Skeletal muscle cell (primary cell): ENCODE measurements at places on chromosomes 5 and 9.

GRCh38 chr9:136858844-136859757 lies 7.0 kb downstream of the MAMDC4 start:
- DNase-seq = no peak

- DNase-seq = no peak
Measured at GRCh38 chr9:118595719-118596305, 773.4 kb downstream of the BRINP1 start.

DNA sequence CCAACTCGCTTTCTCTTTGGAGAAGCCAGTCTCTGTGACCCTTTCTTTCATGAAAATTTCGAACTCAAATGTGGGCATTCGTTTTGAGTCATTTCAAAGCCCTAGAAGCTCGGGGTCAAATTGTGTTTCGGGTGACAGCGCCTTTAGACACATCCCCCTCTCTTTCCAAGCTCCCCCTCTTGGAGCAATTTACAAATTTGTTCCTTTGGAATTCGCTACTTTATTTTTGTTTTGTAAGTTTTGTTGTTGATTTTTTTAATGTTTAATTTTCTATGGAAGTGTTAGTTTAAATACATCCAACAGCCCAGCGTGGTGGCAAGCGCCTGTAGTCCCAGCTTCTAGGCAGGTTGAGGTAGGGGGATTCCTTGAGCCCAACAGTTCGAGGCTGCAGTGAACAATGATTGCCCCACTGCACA lies 4.6 kb upstream of the BARX1 start:
- DNase-seq = no peak

GRCh38 chr5:147303976-147304375 lies 69.2 kb downstream of the STK32A start:
- peak; percentile 53 for DNase-seq

GRCh38 chr5:53378590-53379247 lies 101.7 kb upstream of the FST start:
- peak; percentile 64 for DNase-seq

DNA sequence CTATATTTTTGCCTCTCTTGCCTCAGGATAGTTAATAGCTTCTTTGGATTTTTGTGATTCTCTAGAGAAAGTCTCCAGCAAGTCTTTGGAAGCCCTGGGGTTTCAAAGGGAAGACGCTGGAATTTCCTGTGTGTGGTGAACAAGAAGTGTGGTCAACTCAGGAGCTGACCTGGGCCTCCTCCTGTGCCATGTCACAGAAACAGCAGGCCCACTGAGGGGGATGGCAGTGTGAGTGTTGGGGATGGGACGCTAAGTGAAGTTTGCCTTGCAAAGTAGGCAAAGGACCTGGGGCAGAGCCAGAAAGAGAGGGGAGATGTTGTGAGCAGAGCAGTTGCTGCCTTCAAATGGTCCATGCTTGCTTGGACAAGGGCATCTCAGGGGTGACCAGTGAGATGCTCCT lies 226.3 kb downstream of the DMRT2 start:
- DNase-seq = no peak

GRCh38 chr5:153964191-153964879 lies 74.4 kb downstream of the FAM114A2 start:
- no peak for DNase-seq

DNA sequence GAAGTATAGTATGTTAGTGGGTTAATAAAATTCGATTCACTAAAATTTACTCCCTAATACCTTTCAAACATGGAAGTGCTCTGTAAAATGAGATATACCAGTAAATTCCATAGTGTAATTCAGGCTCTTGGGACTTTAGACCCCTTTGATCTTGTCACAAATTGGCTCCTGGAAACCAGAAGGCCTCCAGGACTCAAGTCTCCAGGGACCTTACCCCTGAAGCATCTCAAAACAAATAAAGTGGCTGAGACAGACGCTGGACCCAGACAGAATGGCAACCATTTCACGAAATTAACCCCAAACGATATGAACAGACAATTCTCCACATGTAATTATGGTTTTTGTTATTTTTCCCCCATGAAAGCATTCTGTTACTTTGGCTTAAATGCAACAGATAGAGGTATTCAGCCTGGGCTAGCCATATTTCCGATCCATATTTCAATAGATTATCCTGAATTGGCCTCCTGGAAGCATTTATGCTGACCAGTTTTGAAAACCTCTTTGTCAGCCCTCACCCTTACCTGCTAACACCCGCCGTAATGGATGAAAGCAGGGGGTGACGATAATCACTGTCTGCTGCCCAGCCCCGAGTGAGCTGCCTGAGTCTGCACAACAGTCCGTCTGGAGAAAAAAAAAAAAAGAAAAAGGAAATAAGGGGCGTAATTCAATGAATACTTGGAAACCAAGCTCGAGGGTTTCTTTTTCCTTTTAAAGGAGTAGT lies 34.1 kb upstream of the EFNA5 start:
- no peak for DNase-seq

DNA sequence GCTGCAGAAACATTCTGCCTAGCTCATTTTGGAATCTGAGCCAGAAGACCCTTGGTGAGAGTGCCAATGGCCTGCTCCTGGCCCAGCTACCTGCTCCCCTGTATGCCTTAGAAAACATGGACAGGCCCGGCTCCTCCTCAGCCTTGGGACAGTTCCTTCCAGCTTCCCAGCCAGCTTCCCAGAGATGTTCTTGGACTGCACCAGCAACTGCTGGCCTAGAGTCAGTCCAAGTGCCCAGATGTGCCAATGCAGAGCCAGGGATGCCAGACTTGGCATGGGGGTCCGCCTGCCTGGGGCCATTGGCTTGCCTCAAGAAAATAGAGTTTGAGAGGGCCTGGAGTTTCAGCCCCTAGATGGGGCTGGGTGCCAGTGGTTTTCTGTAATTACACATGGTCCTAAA lies 142.2 kb upstream of the TRIM32 start:
- DNase-seq = no peak

- no peak for DNase-seq
Measured at GRCh38 chr5:133531178-133531577, 81.2 kb downstream of the FSTL4 start.

DNA sequence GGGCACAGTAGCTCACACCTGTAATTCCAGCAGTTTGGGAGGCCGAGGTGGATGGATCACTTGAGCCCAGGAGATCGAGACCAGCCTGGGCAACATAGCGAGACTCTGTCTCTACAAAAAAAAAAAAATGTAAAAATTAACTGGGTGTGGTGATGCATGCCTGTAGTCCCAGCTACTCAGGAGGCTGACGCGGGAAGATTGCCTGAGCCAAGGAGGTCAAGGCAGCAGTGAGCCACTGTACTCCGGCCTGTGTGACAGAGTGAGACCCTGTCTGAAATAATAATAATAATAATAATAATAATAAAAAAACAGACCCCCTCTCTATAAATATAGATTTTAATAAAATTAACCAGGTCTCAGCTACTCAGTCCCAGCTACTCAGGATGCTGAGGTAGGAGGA lies 179.7 kb downstream of the AOPEP start:
- no peak for DNase-seq

DNA sequence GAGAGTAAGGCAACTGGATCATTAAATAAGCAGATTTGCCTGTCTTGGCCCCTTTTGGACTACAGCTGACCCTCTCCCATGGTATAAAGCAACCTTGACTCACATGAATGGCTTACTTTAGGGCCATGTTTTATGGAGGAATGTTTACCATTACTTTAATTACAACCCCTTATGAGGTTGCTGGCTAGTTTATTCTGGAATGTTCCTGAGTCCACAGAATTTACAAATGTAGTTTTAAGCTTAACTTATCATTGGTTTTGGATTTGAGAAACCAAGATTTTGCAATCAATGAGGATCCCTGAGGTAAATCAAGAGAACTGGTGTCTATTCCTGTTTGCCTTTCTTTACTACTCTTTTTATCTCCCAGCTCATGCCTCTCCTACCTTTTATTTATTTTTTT lies 15.7 kb downstream of the SLC28A3 start:
- no peak for DNase-seq

- DNase-seq = no peak
Measured at GRCh38 chr5:54302267-54302687, 8.1 kb downstream of the ARL15 start.

DNA sequence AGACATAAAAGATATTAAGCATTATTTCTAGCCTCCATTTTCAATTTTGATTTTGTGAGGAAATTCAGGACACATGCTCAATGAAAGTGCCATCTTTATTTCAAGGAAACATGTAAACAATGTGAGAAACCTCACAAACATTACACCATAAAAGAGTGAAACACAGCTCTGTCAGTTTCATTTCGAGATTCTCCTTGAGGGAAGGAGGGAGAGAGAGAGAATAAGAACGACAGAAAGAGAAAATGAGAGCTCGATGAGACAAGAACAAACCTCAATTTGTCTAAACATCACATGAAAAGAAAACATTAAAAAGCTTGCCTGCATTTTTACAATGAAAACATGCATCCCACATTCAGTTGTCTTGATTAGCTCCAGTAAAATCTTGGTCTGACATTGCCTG lies 553.5 kb upstream of the MEF2C start:
- no peak for DNase-seq

DNA sequence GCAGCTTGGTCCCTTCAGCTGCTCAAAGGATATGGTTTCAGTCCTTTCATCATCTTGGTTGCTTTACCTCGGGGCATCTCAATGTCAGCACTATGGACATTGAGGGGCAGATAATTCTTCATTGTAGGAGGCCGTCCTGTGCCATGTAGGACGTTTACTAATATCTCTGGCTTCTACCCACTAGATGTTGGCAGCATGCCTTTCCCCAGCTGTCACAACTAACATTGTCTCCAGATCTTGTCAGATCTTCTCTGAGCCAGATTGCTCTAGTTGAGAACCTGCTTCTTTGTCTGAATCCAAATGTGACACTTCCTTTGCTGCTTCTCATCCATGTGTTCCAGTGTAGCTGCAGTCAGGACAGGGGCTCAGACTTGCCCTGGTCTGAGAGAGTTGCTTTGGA lies 10.3 kb downstream of the PTPA start:
- DNase-seq = no peak

GRCh38 chr9:35736201-35736633 lies 3.8 kb downstream of the CREB3 start:
- no peak for DNase-seq

GRCh38 chr9:90368928-90369327 lies 273.7 kb downstream of the DIRAS2 start:
- DNase-seq = no peak

DNA sequence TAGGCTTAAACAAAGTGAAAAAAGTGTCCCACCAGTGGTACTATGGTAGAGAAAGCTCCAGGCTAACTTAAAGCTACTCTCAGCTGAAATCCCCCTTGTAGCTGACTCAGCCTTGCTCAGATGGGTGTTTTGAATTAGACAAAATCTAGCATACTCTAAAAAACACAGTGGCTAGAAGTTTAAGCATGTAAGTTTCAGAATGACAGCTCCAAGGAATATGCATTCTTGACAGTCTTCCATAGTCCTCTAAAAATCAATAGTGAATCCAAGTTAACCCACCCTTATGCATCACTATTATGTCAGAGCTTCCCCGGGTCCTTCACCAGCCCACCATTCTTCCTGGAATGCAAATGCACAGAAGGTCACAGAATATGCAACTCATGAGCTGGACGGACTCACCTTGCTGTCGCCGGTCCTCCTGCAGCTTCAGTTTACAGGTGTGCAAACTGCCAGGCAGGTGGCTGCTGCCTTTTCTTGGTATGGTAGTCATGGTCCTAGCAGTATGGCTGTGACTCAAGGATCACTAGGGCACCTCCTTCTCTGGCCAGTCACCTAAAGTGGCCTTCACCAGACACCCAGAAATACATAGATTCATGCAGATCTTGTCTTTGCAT lies 668 bp downstream of the RANBP3L start:
- DNase-seq = no peak

- no peak for DNase-seq
Measured at GRCh38 chr9:21825637-21826036, 23.2 kb downstream of the MTAP start.

DNA sequence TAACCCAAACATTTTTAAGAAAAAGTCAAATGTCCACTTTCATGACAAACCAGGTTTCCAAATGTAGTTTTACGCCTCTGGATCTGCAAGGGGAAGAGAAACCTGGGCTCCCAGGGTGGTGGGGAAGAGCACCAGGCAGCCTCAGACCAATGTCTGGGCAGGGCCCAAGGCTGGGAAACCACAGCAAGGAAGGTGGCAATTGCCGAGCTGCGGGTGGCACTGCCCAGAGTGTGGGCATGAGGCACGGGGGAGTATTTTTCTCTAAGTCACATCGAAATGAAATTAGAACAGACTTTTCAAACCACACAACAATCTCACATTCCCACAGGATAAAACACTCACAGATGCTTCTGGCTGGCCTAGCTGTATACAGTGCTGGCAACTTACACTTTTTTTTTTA lies 32.6 kb upstream of the RASGEF1C start:
- DNase-seq = no peak

- no peak for DNase-seq
Measured at GRCh38 chr9:91421971-91422757, 1.5 kb downstream of the NFIL3 start.

GRCh38 chr5:164671640-164672039 lies 1166.2 kb downstream of the MAT2B start:
- peak; percentile 14 for DNase-seq

- DNase-seq = no peak
Measured at GRCh38 chr9:132239999-132240840, 78.4 kb downstream of the NTNG2 start.

DNA sequence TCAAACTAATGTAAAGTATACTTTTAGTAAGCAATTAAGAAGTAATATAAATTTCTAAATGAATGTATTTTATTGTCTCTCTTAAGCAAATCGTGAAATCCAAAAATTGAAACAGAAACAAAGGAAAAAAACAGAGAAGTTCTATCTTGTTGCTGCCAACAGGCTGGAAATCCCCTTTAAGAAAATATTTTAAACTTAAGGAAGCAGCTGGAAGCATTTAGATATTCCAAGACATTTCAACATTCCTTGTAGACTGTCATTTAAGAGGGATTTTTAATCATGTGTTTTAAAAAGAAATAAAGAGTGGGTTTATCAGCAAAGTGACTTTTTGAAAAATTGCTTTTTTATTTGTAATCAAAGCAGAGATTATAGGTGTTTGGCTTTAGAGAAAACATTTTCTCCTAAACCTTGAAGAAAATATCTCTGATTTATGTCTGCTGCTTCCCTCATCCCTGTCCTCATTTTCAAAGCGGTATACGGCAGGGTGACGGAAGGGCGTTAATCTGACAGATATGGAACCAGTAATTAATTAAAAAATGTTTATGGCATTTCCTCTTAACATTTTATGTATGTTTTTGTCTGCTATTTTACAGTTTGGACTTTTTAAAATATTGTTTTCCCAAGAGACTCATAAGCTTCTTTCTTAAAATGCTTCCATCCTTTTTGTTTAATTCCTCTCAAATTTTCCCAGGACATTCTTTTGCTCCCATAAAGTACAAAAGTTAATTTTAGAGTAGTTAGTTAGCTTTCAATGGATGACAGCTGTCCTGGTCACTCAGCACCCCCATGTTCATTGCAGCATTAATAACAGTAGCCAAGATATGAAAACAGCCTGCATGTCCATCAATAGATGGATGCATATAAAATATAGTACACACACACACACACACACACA lies 245.6 kb downstream of the LURAP1L start:
- DNase-seq = no peak

- no peak for DNase-seq
Measured at GRCh38 chr5:127586066-127586770, 62.7 kb upstream of the CTXN3 start.

DNA sequence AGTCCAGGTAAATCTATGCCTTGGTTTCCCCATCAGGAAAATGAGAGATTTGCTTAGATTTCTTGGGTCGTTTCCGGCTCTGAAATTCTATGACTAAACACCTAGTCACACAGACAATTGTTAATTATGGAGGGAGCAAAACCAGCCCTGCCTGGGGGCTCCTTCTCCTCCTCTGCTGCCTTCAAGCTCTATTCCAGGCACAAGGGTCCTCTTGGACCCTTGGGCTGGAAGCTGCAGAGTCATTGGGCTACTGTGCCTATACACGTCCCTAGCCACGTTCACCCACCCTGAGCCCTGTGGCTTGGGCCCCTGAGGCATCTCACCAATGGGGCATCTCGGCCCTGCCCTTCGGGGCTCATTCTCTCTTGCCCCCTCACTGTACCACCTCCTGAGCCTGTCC lies 73.8 kb upstream of the TBC1D2 start:
- no peak for DNase-seq
